DMS79 (cell line): ENCODE measurements at places on chromosomes 2 and 18.

DNA sequence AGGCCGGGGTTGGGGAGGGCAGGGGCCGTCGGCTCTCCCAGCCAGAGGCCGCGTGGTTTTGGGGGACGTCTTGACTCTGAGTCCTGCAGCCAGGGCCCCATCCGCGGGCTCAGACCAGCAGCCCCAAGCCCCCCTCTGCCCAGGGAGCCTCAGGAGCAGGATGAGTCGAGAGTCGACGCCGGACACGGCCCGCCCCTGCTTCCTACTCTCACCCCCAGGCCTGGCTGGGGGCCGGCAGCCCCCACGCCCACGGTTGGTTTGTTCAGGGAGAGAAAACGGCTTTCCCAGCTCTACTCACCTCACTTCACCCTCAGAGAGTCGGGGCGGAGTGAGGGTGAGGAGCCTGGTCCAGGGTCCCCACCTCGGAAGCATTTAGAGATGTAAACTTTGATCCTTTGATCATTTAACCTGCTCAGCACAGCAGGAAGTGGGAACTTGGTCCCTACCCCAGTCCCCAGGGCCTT is 6.9 kb downstream of the SNORC start:
- DNase-seq: no peak

DNA sequence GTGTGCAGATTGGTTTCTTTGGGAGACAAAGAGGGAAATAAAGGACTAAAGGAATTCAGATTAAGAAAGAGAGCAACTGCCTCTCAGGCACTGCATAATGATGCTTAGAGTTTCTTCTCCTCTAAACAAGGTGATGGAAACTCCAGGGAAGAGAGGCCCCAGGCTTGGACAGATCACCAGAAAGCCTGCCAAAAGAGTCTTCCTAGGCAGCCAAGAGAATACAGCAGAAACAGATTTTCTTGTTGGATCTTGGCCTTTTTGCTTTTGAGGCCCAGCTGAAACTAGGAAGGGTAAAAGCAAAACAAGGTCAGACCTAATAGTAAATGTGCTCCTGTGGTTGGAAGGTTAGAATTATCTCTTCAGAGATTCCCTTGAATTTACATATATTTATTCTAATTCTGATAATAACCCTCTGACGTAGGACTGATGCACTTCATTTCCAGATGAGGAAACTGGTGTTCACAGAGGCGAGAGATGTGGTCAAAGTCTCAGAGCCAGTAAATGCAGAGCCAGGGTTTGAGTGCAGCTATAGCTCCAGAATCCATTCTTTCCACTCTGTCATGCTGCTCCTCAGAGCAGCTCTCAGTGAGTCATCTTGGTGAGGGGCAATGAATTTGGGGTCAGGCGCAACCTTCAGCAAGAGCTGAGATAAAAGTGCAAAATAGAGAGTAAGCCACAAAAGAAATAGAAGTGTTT is 142.3 kb upstream of the FBXO11 start:
- DNase-seq: no peak

GRCh38 chr18:76463358-76463757 is 31.7 kb downstream of the ZNF516 start:
- DNase-seq: no peak

DNA sequence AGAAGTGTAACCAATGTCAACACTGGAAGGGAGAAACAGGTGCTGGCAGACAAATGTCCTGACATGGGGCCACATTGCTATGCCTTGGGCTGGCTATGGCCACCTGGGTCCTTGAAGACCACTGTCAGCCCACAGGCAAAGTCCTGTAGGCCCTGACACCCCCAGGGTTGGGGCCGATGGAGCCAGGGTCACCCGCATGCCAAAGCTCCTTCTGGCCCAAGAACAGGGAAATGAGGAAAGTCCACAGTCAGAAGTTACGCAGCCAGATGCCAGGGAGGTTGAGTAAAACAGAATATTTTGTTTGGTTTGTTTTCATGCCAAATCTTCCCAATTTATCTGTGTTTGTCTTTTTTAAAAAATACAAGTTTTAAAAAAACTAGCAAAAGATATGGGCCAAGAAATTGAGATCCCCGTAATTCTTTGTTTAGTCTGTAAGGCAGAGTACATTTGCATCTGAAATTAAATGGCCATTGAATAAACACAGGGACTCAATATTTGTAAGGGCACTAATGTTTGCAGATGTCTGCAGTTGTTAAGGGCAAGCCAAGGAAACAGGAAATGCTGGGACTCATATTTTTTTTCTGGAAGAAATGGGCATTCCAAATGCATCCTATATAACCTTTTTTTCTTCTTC is 186.4 kb downstream of the FAM210A start:
- no peak for DNase-seq

DNA sequence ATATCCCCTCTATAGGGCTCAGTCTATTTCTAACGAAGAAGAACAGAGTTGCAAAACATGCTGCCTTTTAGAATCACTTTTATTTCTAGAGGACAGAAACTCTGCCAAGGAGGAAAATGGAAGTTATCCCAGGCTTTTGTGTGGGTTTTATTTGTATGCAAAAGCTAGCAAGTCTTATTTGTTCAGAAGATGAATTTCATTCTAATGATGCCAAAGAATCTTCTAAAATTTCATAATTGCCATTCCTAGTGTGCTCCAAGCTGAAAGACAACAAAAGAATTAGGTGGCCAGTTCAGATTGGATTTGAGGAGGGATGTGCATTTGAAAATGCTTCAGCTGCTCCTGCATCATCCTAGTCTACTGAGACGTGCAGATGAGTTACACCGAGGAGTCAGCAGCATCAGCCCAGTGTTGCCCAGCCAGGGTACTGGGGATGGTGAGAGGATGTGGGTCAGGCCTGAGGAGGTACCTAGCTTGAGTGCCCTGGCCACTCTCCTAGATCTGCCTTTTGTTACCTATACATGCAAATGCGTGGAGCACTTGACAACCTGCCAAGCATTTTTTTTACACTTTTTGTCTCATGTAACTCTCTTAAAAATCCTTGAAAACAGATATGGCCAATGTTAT is 80.1 kb downstream of the KCNS3 start:
- DNase-seq: no peak

DNA sequence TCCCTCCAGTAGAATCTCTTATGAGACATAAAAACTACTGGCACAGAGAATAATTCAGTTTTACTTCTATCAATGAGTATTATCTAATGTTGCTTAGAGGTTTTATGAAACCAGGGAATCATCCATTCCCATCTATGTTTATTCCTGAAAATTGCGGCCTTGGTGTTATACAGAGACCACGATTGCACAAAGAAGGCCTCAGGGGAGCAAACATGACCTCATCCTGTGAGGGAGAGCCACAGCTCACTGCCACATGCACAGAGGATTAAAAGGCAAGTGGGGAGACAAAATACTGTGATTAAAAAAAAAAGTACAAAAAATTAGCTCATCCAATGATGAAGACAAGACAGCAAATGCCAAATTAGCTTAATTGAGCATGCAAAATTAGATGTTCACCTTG is 111.8 kb upstream of the SLC35G4 start:
- no peak for DNase-seq

DNA sequence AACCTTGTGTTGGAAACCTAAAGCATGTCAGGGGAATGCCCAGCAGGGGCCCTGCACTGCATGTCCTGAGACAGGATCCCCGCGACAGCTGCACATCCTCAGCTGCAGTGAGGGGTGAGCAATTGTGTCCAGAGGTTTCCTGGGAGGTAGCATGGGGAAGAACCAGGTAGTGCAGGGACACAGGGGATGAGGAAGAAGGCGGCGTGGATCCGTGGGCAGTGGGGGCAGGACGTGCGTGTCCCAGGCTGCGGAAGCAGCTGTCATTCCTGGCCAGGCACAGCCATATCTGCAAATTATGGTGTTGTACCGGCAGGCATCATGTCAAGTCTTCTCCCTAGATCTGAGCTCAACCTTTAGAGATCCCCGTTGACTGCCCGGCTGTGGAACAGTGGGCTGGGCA is 238.2 kb upstream of the MYT1L start:
- DNase-seq: no peak

GRCh38 chr2:71471276-71471675 is 17.9 kb downstream of the DYSF start:
- DNase-seq: no peak

- DNase-seq: peak; percentile 45
Measured at GRCh38 chr2:1687254-1687653, 57.1 kb downstream of the PXDN start.

DNA sequence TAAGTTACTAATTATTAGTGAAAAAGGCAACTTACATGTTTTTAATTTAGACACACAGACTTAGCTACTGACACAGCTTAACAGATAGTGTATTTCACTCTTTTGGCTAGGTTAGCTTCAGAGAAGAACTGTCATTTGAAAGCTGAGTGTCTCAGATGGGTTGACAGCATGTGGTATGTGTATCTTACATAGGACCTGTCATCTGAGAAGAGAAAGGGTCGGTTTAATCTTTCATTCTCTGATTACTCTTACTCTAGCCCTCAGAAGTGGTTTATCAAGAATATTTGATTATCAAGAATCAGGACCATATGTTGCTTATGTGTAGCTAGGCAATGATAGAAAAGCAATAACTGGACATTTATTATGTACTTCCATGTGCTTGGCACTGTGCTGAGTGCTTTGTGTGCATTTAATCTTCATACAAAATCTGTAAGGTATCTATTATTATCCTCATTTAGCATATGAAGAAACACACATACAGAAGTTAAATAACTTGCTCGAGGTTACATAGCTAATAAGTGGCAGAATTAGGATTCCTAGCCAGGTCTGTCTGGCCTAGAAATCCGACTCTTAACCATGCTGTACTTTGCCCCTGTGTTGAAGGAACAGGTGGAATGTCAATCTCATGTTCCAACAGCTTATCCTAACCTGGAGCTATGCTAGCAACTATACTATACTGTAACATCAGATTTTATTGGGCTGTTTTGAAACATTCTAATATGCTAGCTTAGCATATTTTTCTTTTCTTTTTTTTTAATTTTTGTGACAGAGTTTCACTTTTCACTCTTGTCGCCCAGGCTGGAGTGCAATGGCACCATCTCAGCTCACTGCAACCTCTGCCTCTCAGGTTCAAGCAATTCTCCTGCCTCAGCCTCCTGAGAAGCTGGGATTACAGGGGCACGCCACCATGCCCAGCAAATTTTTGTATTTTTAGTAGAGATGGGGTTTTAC is 28.4 kb downstream of the CFLAR start:
- DNase-seq: no peak

DNA sequence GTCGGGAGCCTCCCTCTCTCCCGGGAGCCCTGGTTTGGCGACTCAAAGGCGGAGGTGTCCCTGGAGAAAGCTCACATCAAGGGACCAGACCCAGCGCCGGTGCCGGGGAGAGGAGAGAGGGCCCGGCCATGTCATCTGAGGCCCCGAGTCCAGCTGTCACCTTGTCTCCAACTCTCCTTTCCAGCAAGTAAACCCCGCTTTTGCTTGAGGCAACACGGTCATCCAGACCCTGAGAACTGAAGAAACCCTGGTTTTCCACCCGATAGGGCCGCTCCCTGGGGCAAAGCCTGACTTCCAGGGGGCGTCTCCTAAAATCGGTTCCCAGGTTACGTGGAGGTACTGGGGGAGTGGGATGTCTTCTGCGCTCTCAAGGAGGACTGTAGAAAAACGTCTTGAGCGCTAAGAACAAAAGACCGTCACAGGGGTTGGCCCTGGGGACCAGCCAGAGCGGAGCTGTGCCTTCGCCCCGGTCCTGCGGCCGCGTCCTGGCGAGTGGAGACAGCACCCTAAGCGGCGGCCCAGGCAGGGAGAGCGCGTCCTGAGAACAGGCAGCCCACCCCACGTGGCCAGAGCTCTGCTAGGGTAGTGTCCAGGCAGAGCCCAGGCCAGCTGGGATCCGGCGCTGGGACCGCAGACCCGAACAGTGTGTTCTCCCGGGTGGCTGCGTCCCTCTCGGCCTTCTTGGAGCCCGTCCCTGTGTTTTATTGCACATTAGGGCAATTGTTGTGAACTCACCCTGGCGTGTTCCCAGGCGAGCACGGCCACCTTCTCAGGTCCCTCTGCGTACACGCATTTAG is 55.7 kb downstream of the TMEM18 start:
- DNase-seq: no peak

- DNase-seq: no peak
Measured at GRCh38 chr18:36934884-36935283, 106.0 kb downstream of the KIAA1328 start.

DNA sequence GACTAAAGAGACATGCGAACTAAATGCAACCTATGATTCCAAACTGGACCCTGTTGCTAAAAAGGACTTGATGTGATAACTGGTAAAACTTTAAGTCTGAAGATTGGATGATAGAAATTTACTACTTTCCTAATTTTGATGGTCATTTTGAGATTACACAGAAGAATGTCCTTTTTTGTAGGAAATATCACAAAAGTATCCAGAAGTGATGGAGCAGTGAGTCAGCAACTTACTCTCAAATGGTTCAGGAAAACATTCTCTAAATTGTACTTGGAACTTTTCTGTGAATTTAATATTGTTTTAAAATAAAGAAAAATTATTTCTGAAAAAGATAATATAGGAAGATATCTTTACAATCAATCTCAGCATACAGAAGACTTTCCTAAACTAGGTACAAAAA is 19.9 kb downstream of the MBOAT2 start:
- no peak for DNase-seq

- DNase-seq: no peak
Measured at GRCh38 chr2:120844070-120844738, 108.5 kb downstream of the GLI2 start.

- DNase-seq: no peak
Measured at GRCh38 chr2:20153131-20153851, 71.6 kb downstream of the SDC1 start.

GRCh38 chr18:76835380-76835779 is 13.0 kb downstream of the ZNF236 start:
- DNase-seq: no peak

DNA sequence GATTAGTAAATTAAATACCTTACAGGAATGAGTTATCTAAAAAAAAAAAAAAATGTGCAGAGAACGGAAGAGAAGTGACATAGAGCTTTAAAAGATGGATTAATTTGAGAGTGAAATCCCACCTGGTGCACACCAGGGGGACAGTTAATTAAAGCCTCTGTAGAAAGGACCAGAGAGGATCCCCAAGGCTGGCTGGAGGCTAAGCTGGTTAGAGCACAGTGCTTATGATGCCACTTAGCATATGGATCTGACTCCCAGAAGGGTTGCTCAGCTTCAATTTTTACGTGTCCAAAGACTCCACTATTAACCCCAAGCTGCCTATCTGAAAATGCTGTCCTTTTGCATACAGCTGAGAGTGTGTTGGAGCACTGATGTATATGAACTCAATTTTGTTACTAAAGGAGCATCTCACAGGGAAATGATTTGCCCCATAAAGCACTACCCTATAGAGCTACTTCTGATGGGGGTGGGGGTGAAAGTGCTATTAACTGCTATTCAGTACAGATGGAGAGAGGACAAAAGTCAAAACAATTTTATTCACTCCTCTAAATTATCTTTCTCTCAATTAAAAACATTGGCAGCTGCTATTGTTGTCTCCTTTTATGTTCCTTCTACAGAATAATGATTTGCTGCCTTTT is 15.2 kb upstream of the SLC8A1 start:
- DNase-seq: no peak

GRCh38 chr2:237742614-237743013 is 56.0 kb upstream of the RBM44 start:
- DNase-seq: no peak

DNA sequence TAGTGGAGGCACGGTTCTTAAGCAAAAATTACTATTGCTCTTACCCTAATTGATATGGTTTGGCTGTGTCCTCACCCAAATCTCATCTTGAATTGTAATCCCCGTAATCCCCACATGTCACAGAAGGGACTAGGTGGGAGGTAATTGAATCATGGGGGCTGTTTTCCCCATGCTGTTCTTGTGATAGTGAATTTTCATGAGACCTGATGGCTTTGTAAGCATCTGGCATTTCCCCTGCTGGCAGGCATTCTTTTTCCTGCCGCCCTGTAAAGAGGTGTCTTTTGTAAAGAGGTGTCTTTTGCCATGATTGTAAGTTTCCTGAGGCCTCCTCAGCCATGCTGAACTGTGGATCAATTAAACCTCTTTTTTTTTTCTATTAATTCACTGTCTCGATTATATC is 1691.8 kb upstream of the SLC39A10 start:
- no peak for DNase-seq
